ENCODE measurements at places on chromosomes 2 and 18.
A peak's percentile ranks its signal among the peaks of the same experiment; 100 is the strongest.

GRCh38 chr2:207920721-207921120 lies 104.6 kb downstream of the PLEKHM3 start:
- DNase-seq = no peak

- no peak for DNase-seq
Measured at GRCh38 chr18:25727281-25727985, 363.0 kb downstream of the SS18 start.

DNA sequence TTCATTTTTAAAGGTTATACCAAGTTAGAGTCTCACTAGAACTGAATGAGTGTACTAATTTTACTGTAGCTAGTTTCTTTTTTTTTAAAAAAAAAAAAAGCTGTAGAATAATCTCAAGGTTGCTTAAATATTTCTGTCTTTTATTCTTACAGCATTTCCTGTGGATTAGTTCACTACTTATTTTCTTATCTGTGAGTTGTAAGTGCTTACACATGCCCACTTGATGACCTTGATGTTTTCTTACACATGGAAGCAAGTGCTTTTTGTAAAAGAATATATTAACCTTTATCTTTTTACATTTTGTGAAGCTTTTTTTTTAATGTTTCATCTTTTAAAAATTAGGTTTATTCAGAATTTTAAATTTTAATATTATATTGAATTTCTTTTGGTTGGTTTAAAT lies 57.8 kb downstream of the MSH2 start:
- DNase-seq = no peak

DNA sequence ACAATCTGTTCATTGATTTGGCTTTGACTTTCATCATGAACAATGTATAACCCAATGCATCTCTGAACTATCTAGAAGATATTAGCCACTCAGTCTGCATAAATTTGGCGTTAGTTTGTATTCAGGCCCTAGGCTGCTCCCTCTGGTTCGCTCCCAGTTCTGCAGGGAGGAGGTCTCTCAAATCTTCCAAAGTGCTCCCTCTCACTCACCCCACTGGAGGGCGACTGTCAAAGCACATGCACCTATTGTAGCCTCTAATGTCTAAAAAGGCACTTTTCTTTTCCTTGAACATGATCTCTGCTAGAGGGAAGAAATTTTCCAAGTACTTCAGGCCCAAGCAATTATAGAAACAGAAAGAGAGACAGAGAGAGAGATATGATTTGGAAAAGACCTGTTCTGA lies 291.5 kb downstream of the TDRD15 start:
- no peak for DNase-seq

GRCh38 chr2:135030826-135031225 lies 16.4 kb downstream of the MAP3K19 start:
- DNase-seq = peak; percentile 45

DNA sequence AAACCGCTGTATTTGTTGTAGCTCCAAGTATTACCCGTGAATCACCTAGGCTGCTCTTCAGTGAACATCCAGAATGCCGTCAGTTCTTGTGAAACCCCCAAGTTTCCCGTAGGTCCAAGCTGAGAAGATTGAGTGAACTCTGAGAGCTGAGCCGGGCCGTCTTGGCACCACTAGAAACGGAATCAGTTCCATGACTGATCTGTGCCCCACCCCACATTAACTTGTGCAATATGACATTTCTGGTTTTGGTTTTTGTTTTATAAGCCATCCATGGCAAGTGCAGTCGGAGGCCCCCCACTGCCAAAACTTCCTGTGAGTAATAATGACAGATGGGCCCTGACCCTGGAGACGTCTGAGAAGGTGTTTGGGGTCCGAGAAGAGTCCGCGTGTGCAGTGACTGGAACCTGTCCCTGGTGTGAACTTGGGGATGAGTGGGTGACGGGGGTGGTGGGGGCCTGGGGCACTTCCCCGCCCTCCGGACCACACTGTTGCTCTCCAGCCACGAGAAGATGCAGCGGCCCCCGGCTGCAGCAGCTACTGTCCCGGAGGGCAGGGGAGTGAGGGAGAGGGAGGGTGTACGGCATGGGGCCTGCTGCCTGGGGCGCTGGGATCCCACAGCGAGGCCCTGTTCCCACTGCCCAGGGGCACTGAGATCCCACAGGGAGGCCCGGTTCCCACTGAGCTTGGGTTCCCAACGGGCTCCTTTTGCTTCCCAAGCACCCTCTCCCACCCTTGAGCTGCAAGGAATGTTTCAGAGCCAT lies 26.5 kb downstream of the NFATC1 start:
- DNase-seq = peak; percentile 84

DNA sequence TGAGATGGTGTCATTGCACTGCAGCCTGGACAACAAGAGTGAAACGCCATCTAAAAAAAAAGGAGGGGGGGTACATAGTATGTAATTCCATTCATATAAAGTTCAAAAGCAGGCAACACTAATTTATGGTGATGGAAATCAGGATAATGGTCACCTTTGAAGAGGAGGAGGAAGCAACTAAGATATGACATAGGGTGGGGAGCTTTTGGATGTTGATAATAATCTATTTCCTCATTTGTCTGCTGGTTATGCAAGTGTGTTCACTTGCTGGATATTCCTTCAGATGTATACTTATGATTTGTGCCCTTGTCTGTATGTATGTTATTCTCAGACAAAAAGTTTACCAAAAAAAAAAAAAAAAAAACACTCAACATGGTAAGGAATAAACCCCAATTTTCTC lies 28.6 kb upstream of the ATIC start:
- DNase-seq = no peak

GRCh38 chr18:48921305-48922225 lies 29.2 kb downstream of the SMAD7 start:
- DNase-seq = no peak

- DNase-seq = peak; percentile 59
Measured at GRCh38 chr2:236887531-236887930, 198.2 kb upstream of the COPS8 start.

GRCh38 chr2:219441451-219442255 lies 7.0 kb downstream of the SPEG start:
- peak; percentile 91 for DNase-seq

DNA sequence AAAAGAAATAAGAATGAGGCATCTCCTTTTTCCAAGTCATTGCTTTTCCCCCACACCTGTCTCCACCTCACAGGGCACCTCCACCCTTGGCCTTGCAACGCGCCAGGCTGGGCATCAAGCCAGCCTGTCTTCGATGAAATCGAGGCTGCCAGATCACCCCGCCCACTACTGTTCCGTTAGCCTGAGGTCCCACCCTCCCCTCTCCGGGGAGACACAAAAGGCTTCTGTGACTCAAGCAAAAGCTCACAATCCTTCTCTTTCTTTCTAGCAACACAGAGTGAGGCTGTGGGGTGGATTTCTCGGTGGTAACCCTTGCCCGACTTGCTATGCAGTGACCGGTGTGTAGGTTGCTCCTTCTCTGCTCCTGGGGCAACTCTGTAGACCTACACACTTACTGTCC lies 9.9 kb downstream of the TNP1 start:
- DNase-seq = peak; percentile 24

DNA sequence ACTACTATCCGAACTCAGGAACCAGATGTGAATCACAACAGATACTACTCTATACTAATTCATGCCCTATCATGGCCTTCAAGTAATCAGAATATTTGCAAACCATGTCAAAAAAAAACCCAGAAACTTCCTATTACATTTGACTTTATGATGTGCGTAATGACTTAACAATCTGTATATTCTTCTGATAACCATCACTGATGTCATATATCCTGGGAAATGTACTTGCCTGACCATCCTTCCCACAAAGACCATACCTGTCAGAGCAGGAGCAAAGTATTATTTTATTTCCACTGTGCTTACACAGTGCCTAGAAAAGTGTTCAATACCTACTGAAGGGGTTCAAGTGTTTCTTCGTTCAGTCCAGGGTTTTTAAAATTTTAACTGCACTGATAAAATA lies 27.5 kb downstream of the PPP4R1 start:
- no peak for DNase-seq

DNA sequence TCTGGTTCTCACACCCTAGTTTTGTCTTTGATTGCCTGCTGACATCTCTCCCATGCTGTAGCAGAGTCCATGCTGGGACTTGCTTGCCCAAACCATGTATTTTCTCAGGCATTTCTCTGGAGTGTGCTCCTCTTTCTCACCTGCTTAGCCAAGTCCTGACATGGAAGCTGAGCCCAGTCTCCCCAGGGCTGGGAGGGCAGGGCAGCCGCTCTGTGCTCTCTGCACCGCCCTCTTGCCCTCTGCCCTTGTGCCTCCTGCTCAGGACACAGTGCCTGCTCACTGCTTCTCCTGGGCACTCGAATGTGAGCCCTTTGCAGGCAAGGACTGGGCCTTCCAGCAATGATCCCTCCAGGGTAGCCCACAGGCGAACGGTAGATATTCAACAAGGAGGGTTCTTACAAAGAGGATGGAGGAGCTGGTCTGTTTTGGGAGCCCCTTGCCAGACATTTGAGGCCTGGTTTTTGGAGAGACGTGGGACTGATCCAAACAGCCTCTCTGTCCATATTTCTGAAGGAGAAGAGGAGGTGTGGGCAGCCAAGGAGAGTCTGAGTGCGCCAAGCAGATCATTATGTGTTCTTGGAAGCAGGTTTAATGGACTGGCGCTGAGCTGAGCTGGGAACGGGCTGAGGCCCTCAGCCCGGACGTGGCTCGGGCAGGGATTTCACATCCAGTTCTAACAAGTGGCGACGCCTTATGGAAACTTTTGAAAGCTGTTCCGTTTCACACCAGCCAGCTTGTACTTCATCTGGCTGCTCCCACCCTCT lies 4.0 kb downstream of the SLC14A2 start:
- DNase-seq = peak; percentile 52

GRCh38 chr2:72104821-72105588 lies 42.7 kb downstream of the CYP26B1 start:
- DNase-seq = no peak

DNA sequence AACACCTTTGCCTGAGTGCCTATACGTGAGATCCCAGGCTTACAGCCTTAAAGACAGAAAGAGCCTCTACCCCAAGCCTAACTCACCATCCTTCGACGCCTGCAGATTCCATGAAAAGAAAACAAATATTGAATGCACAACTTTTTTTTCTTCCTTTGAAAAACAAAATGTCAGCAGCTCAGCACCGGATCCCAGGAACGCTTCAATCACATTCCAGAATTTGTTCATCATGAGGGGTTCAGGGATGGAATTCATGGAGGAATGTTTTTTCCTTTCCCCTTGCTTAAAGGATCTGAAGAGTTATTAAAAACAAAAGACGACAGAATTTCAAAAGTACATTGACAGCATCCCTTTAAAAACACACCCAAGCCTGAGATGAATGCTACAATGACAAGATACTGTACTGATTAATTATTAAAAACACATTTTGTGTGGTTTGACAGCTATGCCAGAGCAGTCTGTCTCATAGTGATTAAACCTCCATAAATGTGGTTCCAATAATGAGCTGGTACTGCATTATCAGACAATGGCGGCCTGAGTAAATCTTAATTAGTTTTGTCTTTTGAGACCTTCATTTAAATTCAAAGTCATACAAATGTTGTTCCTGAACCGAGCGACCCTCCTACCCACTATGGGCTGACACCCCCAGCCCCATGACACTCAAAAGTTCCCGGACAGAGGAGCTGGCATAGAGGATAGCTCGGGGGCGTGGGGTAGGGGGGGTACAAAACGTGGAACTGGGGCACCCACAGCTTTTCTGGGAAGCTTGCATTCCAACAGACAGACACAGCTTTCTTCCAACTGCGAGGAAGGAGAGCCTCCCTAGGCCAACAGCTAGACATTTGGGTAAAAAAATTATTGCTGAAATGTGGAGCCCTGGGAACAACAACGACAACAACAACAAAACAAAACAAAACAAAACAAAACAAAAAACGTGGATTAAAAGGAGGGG lies 227.5 kb downstream of the TTC32 start:
- DNase-seq = peak; percentile 53

GRCh38 chr2:226544596-226545210 lies 254.9 kb downstream of the IRS1 start:
- DNase-seq = no peak

DNA sequence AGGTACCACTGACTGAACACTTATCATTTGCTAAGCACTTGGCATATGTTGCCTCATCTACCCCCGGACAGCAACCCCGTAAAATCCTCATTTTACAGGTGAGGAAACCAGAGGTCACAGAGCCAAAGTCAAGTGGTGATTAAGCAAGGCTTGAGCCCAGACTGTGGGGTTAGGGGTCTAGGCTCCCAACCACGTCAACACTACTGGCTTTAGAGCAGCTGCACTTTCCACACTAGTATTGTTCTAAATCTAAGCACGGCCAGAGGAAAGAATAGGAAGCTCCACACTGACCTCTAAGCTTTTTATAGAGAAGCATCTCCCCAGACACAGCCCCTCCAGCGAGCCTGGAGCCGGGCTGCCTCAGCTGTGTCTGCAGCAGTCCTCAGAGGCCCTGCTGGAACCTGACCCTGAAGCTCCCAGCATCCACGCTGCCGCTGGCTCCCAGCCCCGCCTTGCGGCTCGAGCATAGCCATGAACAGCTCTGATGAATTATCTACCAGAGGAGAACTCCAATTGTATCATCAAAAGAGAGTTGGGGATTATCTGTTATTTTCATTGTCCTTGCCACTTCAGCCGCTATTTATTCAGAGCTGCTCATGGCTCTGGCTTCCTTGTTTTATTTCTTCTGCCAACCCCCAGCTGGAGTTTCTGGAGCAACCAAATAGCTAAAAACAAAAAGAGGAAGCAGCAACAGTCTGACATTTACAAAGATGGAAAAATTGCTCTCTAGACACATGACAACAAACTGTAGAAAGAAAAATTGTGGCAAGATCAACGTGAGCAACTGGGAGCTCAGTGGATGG lies 62.2 kb upstream of the RTN4 start:
- peak; percentile 72 for DNase-seq

DNA sequence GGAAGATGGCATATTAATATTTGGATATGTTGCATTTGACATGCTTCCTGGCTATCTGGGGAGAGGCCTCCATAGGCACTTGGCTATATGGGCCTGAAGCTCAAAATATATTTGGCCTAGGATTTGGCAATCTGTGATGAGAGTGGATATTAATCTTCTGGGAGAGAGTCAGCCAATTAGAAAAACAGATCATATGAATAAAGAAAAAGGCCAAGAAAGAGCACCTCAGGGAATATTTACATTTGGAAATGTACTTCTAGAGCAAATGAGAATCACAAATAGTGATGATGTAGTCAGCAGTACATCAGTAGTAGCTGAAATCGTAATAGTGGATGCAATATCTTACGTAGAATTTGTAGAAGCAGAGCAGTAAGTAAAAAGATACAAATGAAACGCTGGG lies 277.0 kb downstream of the CTNNA2 start:
- no peak for DNase-seq

GRCh38 chr2:39618736-39619135 lies 47.0 kb upstream of the TMEM178A start:
- DNase-seq = no peak

GRCh38 chr2:4465671-4466070 lies 762.3 kb downstream of the DCDC2C start:
- DNase-seq = no peak

Data from AG20443 (cell line).